ENCODE measurements at places on chromosomes 3 and 15.

- DNase-seq = no peak
Measured at GRCh38 chr3:73685061-73685460, 60.3 kb upstream of the PDZRN3 start.

DNA sequence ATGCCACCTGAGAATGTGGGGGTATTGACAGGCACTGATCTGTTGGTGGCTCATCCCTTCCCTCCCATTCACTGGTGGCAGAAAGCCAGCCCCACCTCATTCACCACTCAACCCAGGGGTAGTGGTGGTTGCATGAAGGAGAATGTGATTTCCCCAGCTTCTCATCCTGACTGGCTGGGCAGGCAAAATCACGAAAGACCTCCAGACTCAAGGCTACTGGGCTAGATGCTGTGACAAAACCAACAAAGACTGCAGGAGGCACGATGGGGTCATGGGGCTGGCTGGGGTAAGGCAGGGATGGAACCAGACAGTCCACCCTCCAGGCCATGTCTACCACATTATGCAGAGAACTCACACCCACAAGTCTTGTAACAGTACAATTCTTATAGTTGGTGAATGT, 33.9 kb downstream of the FSTL1 start:
- peak; percentile 4 for DNase-seq

GRCh38 chr3:135490219-135490915, 475.2 kb upstream of the PPP2R3A start:
- DNase-seq = no peak

- no peak for DNase-seq
Measured at GRCh38 chr15:88748081-88748480, 55.2 kb upstream of the ACAN start.

- no peak for DNase-seq
Measured at GRCh38 chr15:48888191-48888590, 10.3 kb downstream of the EID1 start.

DNA sequence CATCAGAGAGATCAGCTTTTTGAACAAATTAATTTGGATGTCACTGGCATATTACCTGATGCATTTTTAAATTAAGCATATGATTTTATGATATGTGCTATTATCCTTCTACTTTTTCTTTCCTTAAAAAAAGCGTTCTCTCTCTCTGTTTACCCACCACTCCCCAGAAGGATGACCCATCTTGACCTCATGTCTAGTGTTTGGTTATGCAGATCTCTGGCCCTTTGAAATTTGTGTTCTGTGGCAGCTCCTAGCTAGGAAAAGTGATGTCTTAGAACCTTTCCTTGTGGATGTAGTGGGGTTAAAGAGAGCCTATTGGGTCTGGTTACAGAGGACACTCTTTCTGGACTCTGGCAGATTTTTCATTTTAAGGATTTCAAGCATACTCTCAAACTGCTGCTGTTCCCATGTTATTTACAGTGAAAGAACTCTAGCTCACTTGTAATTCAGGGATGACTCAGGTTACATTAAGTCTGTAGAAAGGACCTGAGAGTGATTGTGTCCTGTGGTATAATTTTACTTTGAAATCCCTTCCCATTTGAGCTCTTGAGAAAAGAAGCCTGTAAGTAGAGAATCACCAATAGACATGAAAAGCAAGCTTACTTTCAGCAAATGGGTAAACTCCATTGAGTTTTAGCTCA, 23.8 kb downstream of the ARHGEF26 start:
- no peak for DNase-seq

- no peak for DNase-seq
Measured at GRCh38 chr3:102169915-102170479, 264.8 kb upstream of the ZPLD1 start.

Data from CD4-positive, alpha-beta T cell treated with Interleukin-17A for 4 hours (primary cell).